Stimulated activated memory B cell treated with anti-CD40 and anti-IgM and Interleukin-4, amounts not matched to agents 10 μg/mL and 1 μg/mL and 100 μg/mL, for 72 hours (primary cell): ENCODE measurements at places on chromosomes 3 and 15.
A peak's percentile ranks its signal among the peaks of the same experiment; 100 is the strongest.

GRCh38 chr15:44501768-44502366 lies 35.1 kb upstream of the EIF3J start:
- no peak overlapping the region for H3K4me3 ChIP-seq
- H3K4me1 ChIP-seq, result no peaks in the 10 kb centered on the region
- no peak for ATAC-seq
- H3K27ac ChIP-seq, result peak overlapping the region; percentile 40
- H3K36me3 ChIP-seq, result peaks cover 28% of the 10 kb centered on the region

- peaks cover 24% of the 10 kb centered on the region for H3K4me1 ChIP-seq
- no peak overlapping the region for H3K4me3 ChIP-seq
- no peak overlapping the region for H3K27ac ChIP-seq
Measured at GRCh38 chr3:36842275-36842674, 77.9 kb upstream of the DCLK3 start.

GRCh38 chr3:158108445-158108985 lies 1.4 kb upstream of the RSRC1 start:
- H3K36me3 ChIP-seq, result peaks cover 10% of the 10 kb centered on the region
- peaks cover 53% of the 10 kb centered on the region for H3K4me1 ChIP-seq
- no peak overlapping the region for H3K4me3 ChIP-seq
- H3K27me3 ChIP-seq, result peaks cover 50% of the 10 kb centered on the region
- no peak overlapping the region for H3K27ac ChIP-seq
- ATAC-seq, result no peak

DNA sequence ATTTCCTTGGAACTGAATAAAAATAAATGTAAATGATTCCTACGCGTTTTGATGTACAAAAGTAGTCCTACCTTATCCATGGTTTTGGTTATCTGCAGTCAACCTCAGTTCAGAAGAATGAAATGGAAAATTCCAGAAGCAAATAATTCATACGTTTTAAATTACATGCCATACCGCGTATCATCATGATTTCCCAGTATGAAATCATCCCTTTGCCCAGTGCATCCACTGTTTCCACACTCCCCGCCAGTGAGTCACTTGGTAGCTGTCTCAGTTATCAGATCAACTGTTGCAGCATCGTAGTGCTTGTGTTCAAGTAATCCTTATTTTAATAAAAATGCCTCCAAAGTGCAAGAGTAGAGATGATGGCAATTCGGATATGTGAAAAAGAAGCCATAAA lies 9.1 kb upstream of the MFSD1 start:
- no peak overlapping the region for H3K27ac ChIP-seq
- H3K4me3 ChIP-seq, result no peak overlapping the region
- H3K36me3 ChIP-seq, result no peaks in the 10 kb centered on the region
- H3K27me3 ChIP-seq, result no peaks in the 10 kb centered on the region
- H3K4me1 ChIP-seq, result peaks cover 6% of the 10 kb centered on the region

DNA sequence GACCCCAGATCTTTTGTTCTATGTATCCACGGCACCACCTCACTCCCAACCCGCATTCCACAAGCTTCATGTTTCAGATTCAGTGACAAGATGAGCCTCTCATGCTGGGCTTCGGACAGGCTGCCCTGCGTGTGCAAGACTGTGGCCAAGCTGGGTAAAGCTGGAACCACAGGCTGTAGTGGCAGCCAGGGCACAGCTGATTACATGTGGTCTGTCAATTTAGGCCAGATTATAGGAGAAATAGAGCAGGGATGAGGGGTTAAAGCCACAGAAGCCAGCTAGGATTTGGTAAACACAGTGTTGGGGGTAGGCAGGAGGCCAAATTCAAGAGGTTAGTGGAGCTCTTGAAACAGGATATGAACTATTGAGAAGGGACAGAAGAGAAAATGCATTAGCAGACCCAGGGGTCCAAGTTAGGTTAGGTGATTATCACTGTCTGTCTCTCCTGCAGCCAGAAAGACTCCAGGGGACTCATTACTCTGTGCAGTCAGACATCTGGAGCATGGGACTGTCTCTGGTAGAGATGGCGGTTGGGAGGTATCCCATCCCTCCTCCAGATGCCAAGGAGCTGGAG lies 12.9 kb downstream of the SNAPC5 start:
- H3K36me3 ChIP-seq, result peaks cover 50% of the 10 kb centered on the region
- H3K4me1 ChIP-seq, result no peaks in the 10 kb centered on the region
- no peaks in the 10 kb centered on the region for H3K27me3 ChIP-seq
- no peak for ATAC-seq

- no peak for ATAC-seq
- H3K36me3 ChIP-seq, result no peaks in the 10 kb centered on the region
- H3K27me3 ChIP-seq, result no peaks in the 10 kb centered on the region
- no peaks in the 10 kb centered on the region for H3K4me1 ChIP-seq
- no peak overlapping the region for H3K4me3 ChIP-seq
Measured at GRCh38 chr3:62149962-62150361, 223.4 kb downstream of the FEZF2 start.

DNA sequence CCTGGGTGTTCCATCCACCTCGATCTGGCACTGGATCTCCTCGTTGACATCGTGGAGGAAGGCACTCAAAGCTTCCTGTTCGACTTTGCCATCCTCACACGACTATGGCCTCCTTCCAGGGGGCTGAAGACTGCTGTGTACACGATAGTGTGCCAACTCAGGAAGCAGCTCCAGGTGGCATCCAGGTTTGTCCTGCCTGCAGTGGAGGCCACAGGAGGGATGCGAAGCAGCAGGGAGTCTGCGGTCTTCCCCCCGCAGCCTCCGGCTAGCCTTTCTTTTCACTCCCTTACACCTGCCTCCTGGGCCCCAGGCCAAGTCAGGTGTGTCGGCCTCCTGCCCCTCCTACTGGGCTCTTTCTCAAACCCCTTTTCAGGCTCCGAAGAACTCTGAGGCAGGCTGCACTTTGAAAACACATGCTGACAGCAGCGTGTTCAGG lies 32.2 kb downstream of the SYNM start:
- no peaks in the 10 kb centered on the region for H3K36me3 ChIP-seq
- no peak for ATAC-seq
- H3K27ac ChIP-seq, result no peak overlapping the region
- no peaks in the 10 kb centered on the region for H3K4me1 ChIP-seq

DNA sequence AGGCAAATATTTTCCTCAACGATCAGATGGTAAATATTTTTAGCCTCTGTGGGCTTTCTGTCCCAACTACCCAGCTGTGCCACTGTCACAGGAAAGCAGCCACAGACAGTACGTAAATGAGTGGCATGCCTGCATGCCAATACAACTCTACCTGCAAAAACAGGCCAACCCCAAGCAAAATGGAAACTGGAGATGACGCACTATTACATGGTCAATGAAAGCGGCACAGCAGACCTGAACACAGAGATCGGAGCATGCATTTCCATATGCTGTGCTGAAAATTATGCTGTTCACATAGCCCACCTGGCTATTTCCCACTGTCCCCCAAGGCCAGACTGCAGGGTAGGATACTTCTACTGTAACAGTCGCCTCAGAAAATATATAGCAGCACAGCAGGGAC lies 57.8 kb downstream of the HERC2 start:
- no peak overlapping the region for H3K27ac ChIP-seq
- peaks cover 77% of the 10 kb centered on the region for H3K36me3 ChIP-seq
- H3K4me1 ChIP-seq, result peaks cover 17% of the 10 kb centered on the region
- no peak overlapping the region for H3K4me3 ChIP-seq

- no peaks in the 10 kb centered on the region for H3K36me3 ChIP-seq
- no peak for ATAC-seq
- no peaks in the 10 kb centered on the region for H3K4me1 ChIP-seq
- no peaks in the 10 kb centered on the region for H3K27me3 ChIP-seq
- no peak overlapping the region for H3K4me3 ChIP-seq
Measured at GRCh38 chr3:39166134-39166710, 12.8 kb upstream of the CSRNP1 start.

- H3K4me1 ChIP-seq, result no peaks in the 10 kb centered on the region
- H3K4me3 ChIP-seq, result no peak overlapping the region
- H3K36me3 ChIP-seq, result no peaks in the 10 kb centered on the region
- H3K27me3 ChIP-seq, result peaks cover 5% of the 10 kb centered on the region
- ATAC-seq, result no peak
Measured at GRCh38 chr15:78673476-78673875, 32.5 kb upstream of the CHRNB4 start.

DNA sequence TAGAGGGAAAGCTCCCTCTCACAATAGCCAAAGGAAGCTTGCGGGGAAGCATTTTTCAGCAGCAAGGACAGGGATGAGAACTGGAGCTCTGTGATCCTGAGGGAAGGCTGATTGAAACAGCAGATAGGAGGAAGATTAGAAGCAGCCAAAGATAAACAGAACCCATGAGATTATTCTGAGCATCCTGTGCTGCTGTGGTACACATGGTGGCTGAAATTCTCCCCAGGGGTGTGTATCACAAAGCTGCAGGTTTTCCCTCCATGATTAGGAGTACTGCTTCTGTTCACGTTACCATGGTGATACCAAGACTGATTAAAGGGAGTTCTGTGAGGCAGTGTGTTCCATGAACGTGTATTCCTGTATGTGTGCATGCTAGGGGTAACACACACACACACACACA lies 30.3 kb upstream of the PSMD6 start:
- no peak for ATAC-seq
- H3K27ac ChIP-seq, result no peak overlapping the region
- H3K4me1 ChIP-seq, result peaks cover 11% of the 10 kb centered on the region
- H3K27me3 ChIP-seq, result peaks cover 8% of the 10 kb centered on the region

- H3K4me1 ChIP-seq, result no peaks in the 10 kb centered on the region
- no peak overlapping the region for H3K4me3 ChIP-seq
- no peaks in the 10 kb centered on the region for H3K27me3 ChIP-seq
- H3K36me3 ChIP-seq, result no peaks in the 10 kb centered on the region
Measured at GRCh38 chr3:792630-793029, 300.2 kb upstream of the CNTN6 start.

DNA sequence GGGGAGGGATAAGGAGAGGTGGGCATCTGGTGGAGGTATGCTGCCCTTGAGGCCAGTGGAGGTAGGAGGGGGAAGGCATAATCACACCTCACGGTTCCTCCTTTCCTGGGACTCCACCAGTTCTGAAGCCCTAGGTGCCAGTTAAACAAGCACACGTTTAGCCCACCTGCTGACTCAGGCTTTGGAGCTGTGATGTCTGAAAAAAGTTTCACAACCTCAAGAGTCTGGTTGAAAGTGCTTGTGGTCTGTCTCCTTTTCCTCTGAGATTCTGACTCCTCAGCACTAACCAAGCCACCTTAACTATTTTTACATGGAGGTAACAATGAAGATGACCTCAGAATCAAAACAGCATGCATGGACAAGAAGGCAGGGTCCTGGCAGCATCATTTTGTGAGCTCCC lies 23.0 kb downstream of the HPS3 start:
- H3K4me1 ChIP-seq, result peaks cover 19% of the 10 kb centered on the region
- H3K4me3 ChIP-seq, result no peak overlapping the region
- no peaks in the 10 kb centered on the region for H3K27me3 ChIP-seq
- no peak overlapping the region for H3K27ac ChIP-seq
- peak; percentile 72 for ATAC-seq

DNA sequence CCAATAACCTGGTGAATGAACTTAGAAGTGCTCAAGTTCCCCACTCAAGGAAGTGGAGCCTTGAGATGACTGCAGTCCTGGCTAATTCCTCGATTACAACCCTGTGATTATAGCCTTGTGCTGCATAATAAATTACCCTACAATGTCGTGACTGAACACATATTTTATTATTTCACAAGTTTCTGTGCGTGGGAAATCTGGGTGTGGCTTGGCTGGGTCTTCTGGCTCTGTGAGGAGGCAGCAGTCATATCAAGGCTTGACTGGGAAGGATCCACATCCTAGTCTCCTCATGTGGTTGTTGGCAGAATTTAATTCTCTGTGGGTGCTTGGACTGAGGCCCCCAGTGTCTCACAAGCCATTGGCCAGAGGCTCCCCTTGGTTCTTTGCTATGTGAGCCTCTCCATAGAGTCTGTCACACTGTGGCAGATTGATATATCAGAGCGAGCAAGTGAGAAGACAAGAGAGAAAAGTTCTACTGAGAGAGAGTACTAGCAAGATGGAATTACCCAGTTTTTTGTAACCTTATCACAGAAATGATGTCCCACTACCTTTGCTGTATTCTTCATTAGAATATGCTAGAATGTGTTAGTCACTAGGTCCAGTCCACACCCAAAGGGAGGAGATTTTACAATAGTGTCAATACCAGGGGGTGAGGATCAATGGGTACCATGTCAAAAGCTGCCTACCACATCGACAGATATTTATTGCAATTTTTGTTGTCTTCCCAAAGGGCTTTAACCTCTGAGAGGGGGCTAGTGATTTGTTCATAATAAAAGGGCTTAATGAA lies 102.8 kb upstream of the TBC1D5 start:
- H3K4me1 ChIP-seq, result no peaks in the 10 kb centered on the region
- no peaks in the 10 kb centered on the region for H3K27me3 ChIP-seq
- no peak overlapping the region for H3K27ac ChIP-seq
- no peaks in the 10 kb centered on the region for H3K36me3 ChIP-seq
- no peak for ATAC-seq
- no peak overlapping the region for H3K4me3 ChIP-seq

- no peak for ATAC-seq
- H3K36me3 ChIP-seq, result peaks cover 31% of the 10 kb centered on the region
- H3K4me1 ChIP-seq, result peaks cover 54% of the 10 kb centered on the region
- peak overlapping the region; percentile 90 for H3K4me3 ChIP-seq
- peak overlapping the region; percentile 98 for H3K27ac ChIP-seq
- no peaks in the 10 kb centered on the region for H3K27me3 ChIP-seq
Measured at GRCh38 chr15:74616996-74617395, 1.4 kb downstream of the CLK3 start.

- ATAC-seq, result no peak
- H3K36me3 ChIP-seq, result peaks cover 19% of the 10 kb centered on the region
- peak overlapping the region; percentile 72 for H3K27ac ChIP-seq
- H3K4me3 ChIP-seq, result peak overlapping the region; percentile 69
- H3K27me3 ChIP-seq, result no peaks in the 10 kb centered on the region
Measured at GRCh38 chr3:33658621-33658990, 59.4 kb downstream of the CLASP2 start.

- no peaks in the 10 kb centered on the region for H3K27me3 ChIP-seq
- H3K4me3 ChIP-seq, result no peak overlapping the region
- ATAC-seq, result no peak
- H3K27ac ChIP-seq, result no peak overlapping the region
Measured at GRCh38 chr3:156762631-156763185, 63.4 kb upstream of the LEKR1 start.

- no peaks in the 10 kb centered on the region for H3K36me3 ChIP-seq
- no peak for ATAC-seq
- no peak overlapping the region for H3K4me3 ChIP-seq
Measured at GRCh38 chr15:99019558-99020540, 12.3 kb upstream of the PGPEP1L start.
